Omental fat pad (tissue), 4 donors: ENCODE measurements at places on chromosomes 11 and 22. TPM values are rescaled to one million over a fixed set of nuclear protein-coding genes. Genes with fewer than 3 reads are reported as not detected.

Gene SLC5A12
- not detected for total RNA-seq

Gene MS4A2
- 2.5 TPM for total RNA-seq

Gene RPS3
- total RNA-seq = 1,207 TPM

Gene TPH1
- total RNA-seq = 0.36 TPM

Gene C11orf87
- total RNA-seq = 0.13 TPM

Gene NPAS4
- not detected for total RNA-seq

Gene CSRP3
- not detected for total RNA-seq

- DNase-seq = no peak
Measured at GRCh38 chr22:29964776-29965175, 81.8 kb downstream of the MTMR3 start.

- no peak for DNase-seq
Measured at GRCh38 chr11:113673550-113674396, 32.3 kb downstream of the TMPRSS5 start.

DNA sequence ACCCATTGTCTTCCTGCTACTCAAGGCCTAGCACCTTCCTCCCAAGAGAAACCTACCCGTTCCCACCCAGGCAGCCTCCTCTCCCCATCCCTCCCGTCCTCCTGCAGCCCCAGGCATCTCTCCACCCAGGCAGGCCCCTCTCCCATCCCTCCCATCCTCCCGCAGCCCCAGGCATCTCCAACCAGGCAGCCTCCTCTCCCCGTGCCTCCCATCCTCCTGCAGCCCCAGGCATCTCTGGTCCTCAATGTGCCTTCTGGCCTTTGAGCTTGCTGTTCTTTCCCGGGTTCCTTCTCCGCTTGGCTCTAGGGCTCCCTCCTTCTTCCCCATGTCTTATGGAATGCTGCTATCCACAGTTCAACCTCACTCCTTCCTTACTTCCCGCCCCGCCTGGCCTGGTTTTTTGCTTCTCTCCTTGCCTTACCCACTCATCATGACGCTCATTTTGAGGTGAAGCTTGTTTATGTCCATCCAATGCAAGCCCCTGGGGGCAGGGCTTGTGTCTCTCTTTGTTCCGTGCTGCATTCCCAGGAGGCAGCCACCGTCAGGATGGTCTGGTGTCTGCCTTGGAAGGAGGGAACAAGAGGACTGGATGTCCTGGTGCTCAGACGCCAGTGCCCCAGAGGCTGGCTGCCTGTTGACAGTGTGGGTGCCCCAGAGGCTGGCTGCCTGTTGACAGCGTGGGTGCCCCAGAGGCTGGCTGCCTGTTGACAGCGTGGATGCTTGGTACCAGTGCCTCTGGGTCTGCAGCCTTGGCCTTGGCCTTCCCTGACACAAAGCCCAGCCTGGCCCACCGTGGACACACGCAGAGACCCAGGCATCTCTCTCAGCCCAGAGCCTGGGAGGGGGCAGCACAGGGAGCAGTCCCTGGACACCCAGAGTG, 815.7 kb downstream of the BRD1 start:
- no peak for DNase-seq

DNA sequence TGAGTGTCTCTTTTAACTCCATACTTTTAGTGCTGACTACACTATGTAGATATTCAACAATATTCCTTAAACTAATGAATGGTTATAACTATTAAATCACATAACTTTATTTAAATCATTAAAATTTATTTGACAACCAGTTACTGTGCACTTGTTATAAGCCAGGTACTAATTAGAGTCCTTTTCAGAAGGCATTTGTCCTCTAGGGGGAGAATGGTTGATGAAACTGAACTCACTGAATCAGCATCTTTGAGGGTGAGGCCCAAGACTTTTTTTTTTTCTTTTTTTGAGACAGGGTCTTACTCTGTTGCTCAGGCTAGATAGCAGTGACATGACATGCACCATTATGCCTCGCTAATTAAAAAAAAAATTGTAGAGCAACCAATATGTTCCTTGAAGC, 515.6 kb upstream of the CCDC90B start:
- DNase-seq = no peak

GRCh38 chr22:40834619-40835018, 15.5 kb upstream of the SLC25A17 start:
- DNase-seq = no peak

- no peak for DNase-seq
Measured at GRCh38 chr11:46391186-46391577, 394 bp downstream of the CHRM4 start.

DNA sequence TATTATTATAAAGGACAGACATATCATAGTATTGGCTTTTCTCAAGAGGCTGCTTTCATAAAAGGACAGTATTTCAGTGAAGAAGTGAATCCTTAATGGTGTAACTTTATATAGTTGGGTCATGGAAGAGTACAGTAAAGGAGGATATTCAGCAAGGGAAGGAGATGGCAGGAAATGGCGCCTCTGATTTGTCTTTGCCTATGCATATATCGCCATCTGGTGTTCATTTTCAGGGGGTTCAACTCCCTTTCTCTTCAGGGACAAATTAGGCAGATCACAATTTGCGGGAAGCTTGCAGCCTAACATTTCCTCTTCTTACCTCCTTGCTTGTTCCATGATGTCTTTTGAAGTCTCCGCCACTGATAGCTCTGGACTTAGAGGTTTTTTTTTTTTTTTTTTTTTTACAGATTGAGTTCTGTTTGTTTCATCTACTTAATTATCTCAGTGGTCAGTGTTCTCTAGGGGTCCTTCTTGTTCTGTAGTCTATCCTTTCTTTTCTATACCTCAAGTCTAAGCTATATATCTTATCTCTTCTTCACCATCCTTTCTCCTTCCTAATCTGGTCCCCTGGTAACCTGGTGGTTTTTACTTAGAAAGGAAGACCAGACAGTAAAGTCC, 21.8 kb upstream of the RRM1 start:
- no peak for DNase-seq

- no peak for DNase-seq
Measured at GRCh38 chr11:3367221-3367620, 11.7 kb downstream of the ZNF195 start.

DNA sequence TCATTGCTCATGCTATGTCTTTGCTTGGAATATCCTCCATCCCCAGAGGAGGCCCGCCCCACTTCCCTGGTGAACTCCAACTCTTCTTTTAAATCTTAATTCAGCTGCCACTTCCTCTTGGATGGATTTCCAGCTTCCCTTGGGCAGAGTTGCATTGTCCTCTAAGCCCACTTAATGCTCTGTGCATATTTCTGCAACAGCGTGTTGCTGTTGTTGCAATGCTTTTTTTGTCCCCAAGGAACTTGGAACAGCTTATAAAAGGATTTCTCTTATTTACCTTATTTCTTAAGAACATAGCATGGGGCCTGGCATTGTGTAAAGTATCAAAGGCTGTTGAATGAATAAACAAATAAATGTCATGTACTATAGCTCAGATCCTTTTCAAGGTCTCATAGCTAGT, 507.4 kb downstream of the METTL15 start:
- no peak for DNase-seq

DNA sequence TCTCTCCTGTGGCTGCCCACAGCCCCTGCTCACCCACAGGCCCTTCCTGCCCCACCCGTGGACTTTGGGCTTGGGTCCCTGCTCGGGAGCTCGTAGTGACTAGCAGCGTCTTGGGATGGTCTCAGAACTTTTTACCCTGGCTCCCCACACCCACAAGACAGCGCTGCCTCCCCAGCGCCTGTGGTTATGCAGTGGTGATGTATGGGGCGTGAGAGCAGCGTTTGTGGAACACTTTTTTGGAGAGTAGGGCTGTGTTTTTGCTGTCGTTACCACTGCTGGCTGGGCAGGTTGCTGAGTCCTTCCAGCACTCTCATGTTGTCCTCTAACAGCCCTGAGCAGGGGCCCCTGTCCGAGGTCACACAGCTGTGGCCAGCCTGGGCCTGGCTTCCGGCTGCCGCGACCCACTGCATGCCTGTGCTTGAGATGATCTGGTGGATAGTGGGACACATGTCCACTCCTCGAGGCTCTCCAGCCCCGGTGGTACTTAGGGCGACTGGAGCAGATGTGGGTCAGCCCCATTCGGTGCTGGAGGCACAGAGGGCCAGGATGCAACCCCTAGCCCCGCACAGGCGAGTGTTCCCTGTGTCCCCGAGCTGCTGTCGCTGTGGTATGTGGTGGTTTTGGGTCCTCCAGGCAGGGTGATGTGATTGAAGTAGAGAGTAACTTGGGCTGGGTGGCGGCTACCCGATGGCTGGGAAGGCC, 7.1 kb upstream of the GRAMD4 start:
- DNase-seq = no peak

- DNase-seq = no peak
Measured at GRCh38 chr11:117676501-117676900, 120.5 kb downstream of the DSCAML1 start.

DNA sequence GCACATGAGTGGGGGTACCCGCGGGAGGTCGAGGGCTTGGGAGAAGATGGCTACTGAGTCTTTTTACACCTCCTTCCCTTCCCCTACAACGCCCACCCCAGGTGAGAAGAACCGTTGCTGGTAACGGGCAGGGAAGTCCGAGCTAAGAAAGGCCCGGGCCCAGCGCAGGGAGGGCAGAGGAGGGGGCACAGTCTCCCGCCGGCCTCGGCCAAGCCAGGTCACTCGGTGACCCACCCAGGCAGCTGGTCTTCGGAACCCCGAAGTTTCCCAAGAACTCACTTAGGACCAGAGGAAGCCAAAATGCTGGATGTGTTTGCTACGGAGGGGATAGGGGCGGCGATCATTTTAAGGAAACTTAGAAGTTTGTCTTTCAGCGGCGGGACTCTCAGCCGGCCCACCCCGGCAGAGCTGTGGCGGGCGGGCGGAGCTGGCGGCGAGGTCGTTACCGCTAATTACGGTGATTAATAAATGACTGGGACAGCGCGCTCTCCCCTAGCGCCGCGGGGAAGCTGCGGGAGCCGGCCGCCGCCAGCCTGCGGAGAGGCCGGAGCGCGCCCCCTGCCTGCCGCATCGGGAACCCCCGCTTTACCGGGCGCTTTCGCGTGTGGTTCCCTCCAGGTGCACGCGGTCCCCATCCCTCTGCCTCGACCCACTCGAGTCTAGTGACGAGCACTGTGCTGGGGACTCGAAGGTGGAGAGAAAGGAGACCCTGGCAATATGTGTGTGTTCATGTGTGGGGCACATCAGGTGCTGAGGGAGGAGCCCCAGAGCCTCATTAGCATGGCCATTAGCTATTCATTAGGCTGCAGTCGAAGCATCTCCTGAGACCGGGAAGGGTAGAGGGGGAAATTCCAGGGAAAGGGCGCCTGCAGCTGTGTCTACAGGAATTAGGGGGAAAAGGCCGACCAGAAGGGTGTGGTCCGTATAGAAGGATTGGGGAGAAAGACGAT, 945 bp downstream of the ROBO3 start:
- no peak for DNase-seq

DNA sequence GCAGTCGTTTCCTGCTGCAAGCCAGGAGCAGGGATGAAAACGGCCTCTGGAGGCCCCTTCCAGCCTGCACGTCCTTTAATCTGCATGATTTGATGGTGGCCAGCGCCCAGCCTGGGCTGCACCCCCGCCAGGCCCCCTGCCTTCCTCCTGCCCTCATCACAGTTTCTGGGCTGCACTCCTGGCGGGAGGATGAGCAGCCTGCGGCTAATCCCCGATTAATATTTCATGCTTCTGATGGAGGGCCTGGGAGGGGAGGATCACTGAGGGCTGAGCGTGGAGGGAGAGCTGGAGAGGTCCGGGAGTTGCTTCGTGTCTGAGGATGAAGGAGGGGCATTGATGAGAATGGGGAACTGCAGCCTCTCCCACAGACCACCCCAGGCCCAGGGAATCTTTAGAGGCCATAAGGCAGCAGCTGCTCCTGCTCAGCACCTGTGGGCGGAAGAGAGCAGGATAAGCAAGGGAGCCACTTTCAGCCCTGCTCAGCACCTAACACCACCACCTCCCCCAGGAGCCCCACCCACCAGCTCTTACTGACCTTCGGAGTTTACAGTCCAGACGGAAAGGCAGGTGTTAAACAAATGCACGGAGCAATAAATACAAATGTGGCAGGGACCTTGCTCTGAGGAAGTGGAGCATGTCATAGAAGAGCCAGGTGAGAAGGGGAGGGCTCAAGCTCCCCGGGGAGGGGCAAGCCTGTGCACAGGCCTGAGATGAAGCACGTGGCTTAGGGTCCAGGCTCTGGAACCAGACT, 135.0 kb upstream of the NECTIN1 start:
- DNase-seq = no peak

- no peak for DNase-seq
Measured at GRCh38 chr11:116729501-116730240, 43.1 kb downstream of the BUD13 start.

DNA sequence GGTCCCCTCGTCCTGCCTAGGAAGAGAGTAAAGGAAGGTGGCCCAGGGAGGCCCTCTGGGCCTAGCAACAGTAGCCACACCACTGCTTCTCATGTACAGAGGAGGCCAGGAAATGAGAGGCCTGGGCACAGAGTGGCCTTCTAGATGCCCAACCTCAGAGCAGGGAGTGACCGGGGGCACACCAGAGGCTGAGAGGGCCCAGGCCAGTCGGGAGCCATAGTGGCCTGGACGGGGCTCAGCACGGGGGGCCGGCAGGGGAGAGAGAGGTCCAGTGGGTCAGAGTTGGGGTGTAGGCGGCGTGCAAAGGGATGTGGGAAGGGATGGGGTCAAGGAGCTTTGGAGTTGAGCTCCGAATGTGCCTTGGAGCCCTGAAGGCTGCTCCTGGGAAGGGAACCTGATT, 25.0 kb upstream of the MYEOV start:
- no peak for DNase-seq

DNA sequence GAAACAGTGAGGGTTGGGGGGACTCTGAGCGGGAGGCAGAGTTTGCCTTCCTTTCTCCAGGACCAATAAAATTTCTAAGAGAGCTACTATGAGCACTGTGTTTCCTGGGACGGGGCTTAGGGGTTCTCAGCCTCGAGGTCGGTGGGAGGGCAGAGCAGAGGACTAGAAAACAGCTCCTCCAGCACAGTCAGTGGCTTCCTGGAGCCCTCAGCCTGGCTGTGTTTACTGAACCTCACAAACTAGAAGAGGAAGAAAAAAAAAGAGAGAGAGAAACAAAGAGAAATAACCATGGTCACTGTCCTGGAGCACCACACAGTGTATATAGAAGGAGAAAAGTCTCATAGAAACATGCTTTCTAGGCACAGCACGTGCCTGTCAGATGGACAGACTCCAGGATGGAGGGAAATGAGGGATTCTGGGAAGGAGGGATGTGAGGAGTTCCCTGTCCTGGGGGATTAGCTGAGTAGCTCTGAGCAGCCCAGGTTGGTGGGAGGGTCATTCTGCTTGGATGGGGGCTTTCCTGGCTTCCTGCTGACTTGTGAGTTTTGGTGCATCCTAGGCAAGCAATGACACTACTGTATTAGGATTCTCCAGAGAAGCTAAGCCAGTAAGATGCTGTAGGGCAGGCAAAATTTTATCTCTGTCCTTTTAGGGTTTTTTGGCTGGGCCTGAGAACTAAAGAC, 3.1 kb downstream of the GSTP1 start:
- no peak for DNase-seq
